ENCODE measurements at places on chromosomes 5 and 9.

DNA sequence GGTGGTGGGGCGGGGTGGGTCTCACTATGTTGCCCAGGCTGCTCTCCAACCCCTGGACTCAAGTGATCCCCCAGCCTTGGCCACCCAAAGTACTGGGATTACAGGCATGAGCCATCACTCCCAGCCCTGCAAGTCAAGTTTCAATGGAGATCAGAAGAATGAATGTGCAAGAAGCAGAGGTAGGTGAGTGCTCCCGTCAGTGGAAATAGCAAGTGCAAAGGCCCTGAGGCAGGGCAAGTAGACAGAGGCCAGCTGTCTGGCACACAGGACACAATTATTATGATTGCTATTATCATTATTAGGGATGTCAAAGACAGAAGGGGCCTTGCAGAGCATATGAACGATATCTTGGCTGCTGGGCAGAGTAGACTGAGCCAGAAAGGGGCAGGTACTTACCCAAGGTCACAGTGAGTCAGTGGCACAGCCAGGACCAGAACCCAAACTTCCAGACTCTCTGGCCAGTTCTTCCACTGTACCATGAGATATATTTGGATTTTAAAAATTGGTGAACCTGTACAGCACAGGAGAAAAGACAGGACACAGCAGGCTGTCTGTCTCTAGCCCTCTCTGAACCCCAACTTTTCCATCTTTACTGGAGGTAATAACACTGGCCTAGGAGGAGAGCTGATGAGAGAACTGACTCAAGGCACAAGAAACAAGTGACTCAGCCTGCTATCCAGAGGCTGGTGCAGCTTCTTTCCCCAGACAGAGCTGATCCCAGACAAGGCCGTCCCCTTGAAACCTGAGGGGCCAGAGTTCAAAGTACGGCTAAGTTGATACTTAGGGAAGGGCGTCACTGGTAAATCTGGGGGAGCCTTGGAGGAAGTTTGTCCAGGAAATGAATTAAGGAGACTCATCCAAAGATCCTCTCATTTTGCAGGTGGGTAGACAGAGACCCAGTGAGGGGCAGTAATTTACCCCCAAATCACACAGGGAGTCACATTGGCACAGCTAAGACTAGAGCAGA is 1.4 kb downstream of the HDHD3 start:
- DNase-seq, result no peak

- no peak for DNase-seq
Observed at GRCh38 chr9:78118742-78119473, 87.3 kb upstream of the GNAQ start.

DNA sequence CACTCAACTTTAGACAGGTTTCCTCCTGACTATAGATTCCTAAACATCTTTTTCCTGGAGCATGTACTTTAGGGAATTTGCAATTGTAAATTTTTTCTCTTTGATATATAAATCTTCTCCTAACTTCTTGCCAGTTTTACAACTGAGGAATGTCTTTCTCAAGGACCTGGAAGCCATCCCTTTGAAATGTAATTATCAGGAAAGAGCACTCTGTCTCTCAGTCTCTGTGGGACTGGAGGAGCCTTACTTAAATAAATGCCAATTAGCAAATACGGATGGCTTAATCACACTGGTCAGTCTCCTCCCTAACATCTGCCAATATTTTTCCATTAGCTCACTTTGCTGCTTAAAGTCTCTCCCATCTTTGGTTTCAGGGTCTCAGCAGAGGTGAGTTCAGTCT is 344.3 kb upstream of the ARRDC3 start:
- DNase-seq, result no peak

- no peak for DNase-seq
Observed at GRCh38 chr9:83477120-83477519, 61.1 kb downstream of the FRMD3 start.

- DNase-seq, result no peak
Observed at GRCh38 chr5:159951387-159951786, 35.1 kb downstream of the ADRA1B start.

Measured in activated CD8-positive, alpha-beta memory T cell treated with anti-CD3 and anti-CD28 coated beads for 48 hours (primary cell).